ENCODE measurements at places on chromosomes 16 and 17. TPM values are rescaled to one million over a fixed set of nuclear protein-coding genes. Genes with fewer than 3 reads are reported as not detected.

The KRTAP2-2 gene
- total RNA-seq: not detected

The MMP28 gene
- total RNA-seq: 8.3 TPM

The SPATA22 gene
- not detected for total RNA-seq

The NPIPA3 gene
- total RNA-seq: 1.7 TPM

The MAPT gene
- 1.8 TPM for total RNA-seq

The ADAD2 gene
- not detected for total RNA-seq
